ENCODE measurements at places on chromosomes 11 and 22.
A peak's percentile ranks its signal among the peaks of the same experiment; 100 is the strongest.

GRCh38 chr22:48864748-48865147 is 962.9 kb downstream of the BRD1 start:
- DNase-seq, result no peak

DNA sequence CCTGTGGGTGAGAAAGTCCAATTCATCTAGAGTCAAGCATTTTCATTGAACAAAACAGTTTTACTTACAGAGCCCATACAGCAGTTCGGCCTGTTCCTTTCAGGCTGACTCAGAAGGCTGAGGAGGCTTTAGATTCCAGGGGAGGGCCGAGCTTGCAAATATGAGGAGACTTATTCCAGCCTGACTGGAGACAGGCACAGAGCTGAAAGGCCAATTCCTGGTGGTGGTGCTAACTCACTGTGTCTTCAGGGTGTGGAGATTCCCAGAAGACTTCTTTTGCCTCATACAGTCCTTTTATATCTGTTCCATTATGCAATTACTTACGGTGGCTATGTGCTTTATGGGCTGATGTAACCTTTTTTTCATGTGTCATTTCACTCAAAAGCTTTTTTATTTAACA is at the start of gene OR51E2:
Gene OR51E2 (minus strand): TSS at position 269 of the 400 bp plus-strand sequence. CDS start 15,142 bp downstream, outside the sequence.
- DNase-seq, result peak; percentile 25

- DNase-seq, result no peak
Observed at GRCh38 chr11:129315781-129316579, 59.7 kb upstream of the BARX2 start.

DNA sequence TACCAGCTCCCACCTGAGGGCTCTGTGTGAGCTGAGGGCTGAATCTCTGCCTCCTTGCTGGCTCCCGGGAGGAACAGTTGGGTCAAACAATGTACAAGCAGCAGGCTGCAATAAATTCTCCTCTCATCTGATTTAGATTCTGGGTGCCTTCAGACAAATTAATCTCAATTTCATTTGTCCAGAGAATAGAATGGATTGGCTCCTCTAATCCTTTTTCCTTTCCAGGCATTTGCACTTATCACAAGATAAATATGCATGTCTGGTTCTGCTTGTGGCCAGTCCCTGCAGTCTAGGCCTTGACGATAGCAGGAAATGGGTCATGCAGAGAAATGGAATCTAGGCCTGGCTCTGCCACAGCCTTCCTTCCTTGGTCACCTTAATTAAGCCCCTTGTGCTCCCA is 28.7 kb downstream of the UPB1 start:
- no peak for DNase-seq

DNA sequence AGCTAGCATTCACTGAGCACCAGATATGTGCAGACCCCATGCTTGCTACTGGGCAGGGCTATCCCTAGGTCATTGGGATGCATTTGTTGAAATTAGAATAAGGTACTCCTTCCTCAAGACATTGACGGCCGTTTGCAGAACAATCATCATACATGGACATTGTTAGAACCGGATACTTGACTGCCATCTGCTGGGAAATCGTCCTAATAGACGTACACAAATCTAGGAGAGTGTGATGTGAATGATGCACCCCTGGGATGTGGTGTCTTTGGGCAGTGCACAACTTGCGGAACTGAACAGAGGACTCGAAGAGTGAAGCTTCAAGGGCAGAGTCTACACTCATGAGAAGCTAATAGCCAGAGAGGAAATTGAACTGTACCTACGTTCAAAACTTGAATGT is 35.9 kb downstream of the MYO18B start:
- peak; percentile 25 for DNase-seq

GRCh38 chr11:14273895-14274294 is 85.1 kb downstream of the RRAS2 start:
- no peak for DNase-seq

- peak; percentile 55 for DNase-seq
Observed at GRCh38 chr11:46285594-46286033, 8.2 kb downstream of the CREB3L1 start.

GRCh38 chr11:12148466-12148865 is 38.1 kb downstream of the MICAL2 start:
- DNase-seq, result no peak

DNA sequence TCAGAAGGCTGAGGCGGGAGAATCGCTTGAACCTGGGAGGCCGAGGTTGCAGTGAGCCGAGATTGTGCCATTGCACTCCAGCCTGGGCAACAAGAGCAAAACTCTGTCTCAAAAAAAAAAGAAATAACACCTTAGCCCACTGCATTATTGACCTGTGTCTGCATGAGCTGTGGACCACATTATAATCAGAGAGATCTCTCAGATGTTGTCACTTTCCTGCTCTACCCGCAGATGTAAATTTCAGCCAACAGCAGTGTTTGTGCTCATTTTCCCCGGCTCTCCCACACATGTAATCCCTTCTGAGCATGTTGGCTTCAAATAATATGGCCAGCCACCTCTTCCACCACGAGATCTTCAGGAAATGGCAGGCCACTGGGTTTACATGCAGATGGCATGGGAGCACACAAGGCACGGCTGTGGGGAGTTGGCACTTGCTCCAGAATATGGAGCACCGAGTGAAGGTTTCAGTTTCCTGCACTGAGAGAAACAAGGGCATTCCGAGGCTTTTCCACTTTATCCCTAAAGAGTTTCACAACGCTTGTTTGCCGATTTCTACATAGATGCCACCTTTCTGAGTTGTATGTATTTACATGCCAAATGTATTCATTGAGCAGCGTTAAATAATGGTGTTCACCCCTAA is 19.7 kb downstream of the CDPF1 start:
- DNase-seq, result no peak

DNA sequence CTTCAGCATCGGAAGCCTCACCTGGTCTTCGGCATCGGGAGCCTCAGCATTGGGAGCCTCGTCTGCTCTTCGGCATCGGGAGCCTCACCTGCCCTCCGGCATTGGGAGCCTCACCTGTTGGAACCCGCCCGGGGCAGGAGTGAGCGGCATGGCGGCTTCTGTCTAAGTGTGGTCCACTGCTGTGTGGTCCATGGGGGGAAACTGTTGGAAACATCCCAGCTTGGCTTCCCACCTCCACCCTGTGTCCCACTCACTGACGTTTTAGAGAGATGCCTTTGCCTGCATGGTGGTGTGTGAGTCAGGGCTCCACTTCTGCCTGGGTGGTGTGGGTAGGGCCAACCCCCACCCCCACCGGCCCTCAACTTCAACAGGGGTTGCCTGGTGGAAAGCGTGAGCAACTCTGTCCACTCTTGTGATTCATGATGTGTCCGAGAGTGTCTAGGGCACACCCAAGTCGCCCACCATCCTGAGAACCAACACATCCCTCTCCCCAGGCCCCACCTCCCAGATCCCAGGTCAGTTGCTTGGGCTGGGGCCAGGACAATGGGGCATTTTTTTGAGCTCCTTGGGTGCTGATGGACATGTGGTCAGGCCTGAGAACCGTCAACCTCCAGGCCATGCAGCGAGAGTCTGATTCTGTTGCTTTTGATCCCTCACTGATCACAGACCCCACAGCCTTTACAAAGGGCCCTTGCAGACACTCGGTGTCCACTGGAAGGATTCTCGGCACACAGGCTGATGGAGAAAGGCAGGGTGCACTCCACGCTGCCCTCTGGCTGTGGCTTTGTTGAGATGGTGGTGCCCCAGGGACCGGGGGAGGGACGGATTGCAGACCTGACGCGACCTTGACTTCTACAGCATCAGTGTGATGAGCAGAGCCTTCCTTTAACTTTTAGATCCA is 406.7 kb downstream of the TBC1D22A start:
- no peak for DNase-seq

GRCh38 chr11:44608991-44609782 is 43.7 kb downstream of the CD82 start:
- DNase-seq, result no peak

DNA sequence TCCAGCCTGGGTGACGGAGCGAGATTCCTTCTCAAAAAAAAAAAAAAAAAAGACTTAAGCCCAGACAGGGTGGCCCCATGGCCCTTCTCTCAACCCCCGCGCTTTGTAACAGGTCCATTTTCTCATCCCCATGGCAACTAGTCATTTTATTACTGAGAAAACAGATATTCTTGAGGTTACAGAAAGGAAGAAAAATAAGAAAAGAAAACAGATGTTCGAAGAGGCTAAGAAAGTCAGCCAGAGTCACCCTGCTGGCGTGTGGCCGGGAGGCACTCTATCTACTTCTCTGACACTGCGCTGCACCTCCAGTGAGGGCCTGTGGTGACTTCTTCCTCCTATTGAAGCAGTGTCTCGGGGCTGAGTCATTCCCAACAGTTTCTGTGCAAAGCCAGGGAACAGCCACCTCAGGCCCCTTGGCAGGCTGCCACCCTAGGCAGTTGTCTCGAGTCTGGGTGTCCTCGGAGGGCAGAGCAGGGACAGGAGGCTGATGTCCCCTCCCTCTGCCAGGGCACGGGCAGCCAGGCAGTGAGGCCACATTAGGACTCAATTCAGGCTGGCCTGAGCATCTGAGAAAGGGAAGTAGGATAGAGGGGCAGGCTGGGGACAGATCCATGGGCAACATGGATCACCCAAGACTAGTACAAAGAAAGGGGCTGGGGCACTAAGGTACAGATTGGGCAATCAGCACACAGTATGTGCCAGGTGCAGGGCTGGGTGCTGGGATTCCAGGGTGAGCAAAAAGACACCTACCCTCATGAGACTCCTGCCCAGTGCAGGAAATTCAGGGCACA is 16.4 kb upstream of the SYVN1 start:
- peak; percentile 75 for DNase-seq

DNA sequence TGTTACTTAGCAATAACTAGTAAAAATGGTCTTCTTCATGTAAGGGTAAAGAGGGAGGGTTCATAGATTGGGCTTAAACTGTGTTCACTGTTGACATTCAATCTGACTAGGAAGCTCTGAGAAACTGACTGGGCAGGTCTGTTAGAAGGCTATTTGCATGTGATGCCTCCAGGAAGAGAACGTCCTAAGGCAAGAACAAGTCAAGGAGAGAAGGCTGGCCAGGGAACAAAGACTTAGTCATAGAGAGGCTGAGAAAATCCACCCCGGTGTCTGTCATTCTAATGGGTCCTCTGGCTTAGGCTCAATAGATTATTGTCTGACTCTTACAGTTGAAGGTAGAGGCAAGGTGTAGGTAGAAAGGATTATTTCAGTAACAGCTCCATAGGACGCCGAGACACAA is 50.3 kb upstream of the CD44 start:
- no peak for DNase-seq

GRCh38 chr11:88739524-88739923 is 326.3 kb downstream of the GRM5 start:
- no peak for DNase-seq

GRCh38 chr11:90601261-90601660 is 378.4 kb upstream of the CHORDC1 start:
- no peak for DNase-seq
